Fibroblast of skin of right quadriceps (primary cell): ENCODE measurements at places on chromosomes 7 and 10.
A peak's percentile ranks its signal among the peaks of the same experiment; 100 is the strongest.

DNA sequence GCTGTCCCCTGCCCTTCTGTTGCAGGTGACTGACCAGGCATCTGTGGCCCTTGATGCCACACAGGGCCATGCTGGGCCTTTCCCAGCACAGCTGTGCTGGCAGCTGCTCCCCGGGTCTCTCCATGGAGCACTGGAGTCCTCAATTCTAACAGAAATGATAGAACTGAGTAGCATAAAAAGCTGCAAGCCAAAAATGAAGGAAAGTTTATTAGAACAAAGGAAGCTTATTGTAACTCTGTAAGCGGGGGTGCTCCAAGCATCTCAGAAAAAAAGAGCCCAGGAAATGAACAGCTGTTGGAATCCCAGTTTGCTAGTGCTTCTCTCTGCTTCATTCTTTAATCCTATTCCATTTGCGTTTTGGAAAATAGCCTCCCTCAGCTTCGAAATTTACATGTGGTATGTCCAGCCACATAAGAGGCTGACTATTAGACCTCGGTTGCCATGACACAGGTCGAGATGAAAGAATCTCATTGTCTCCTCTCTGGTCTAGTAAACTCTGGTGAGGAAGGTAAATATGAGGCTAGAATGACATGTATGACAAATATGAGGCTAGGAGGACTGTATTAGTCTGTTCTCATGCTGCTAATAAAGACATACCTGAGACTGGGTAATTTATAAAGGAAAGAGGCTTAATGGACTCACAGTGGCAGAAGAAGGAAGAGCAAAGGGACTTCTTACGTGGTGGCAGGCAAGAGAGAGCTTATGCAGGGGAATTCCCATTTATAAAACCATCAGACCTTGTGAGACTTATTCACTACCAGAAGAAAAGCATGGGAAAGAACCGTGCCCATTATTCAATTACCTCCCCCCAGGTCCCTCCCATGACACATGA lies 23.7 kb downstream of the EPDR1 start:
- no peak for DNase-seq

DNA sequence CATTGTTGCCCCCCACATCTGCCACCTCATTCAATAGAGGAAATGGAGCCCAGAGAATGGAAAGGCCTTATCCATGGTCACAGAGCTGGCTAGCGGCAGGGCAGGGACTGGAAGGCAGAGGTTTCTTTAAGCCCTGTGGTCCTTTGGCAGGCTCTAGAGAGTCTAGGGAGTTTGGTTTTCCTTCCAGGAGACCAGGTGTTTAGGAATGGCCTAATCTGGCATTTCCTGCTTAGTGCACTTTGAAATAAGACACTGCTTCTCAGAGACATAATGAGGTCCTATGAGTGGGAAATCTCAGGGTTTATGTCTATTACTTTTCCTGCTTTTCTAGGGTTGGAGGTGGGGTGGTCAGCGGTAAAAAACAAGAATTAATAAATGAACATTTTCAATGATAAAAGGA lies 6.1 kb downstream of the MARVELD1 start:
- DNase-seq, result no peak

- DNase-seq, result no peak
Observed at GRCh38 chr10:6204063-6204340, 1.3 kb downstream of the PFKFB3 start.

DNA sequence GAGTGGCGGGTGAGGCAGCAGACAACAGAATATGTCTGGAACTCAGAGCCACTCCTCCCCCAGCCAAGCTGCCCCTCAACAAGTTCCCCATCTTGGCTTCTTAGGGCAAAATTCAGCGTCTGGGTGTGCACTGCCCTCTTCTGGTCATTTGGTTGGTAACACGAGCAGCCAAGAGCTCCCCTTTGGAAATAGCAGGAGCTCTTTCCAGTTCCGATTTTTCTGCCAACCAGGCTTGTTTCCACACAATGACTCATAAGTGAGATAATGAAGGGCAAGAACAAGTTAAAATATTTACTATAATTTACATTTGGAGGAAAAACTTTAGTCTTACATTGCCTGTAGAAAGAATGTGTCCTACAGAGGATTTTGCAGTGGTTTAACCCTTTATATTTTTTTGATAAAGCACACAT lies 70.5 kb downstream of the ADCYAP1R1 start:
- peak; percentile 79 for DNase-seq

DNA sequence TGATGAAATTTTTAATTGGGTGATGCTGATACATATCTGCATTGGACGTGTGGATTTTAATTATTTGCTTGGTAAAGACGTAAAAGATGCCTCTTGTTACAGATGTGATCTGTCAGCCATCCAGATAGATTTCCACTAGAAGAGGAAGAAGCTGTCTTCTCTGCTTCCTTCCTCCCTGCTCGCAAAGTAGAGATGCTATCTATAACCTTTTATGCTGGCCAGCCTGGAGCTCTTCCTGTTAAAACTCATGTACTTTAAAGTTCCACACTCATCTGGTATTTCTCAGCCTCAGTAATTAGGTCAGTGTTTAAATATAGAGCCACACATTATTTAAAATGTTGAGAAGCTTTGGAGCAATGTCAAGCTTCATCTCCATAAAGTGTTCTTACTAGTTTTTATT lies 51.2 kb upstream of the TMEM229A start:
- no peak for DNase-seq

DNA sequence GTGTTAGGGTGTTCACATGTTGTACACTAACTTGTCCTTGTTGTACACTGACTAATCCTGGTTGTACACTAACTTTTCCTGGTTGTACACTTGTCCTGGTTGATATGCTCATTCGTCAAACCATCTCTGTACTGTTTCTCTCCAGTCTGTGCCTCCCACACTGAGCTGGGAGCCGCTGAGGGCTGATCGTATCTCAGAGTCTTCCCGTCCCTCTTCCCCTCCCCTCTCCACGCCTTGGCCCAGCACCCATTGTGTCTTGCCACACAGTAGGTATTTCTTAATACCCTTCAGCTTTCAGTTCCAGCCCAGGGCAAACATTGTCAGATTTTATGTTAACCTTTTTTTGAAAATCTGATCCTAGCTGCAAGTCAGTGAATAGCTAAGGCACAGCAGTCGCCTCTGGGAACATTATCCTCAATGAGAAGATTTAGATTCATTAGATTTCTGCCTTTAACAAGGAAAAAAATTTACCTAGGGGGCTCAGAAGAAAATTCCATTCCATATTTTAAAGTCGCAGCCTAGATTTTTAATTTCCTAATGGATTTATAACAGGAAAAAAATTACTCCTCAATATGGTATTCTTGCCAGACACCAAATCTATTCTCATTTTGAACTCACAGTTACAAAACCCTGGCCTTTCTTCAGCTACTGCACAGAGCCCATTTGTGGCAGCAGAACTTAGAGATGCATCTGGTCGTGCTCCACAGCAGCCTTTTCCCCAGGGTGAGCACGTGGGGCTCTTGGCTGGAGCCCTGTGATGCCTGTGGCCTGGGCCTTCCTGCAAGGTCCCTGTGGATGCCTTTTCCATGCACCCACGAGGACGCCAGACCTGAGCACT lies 33.0 kb upstream of the CHST15 start:
- DNase-seq, result no peak

DNA sequence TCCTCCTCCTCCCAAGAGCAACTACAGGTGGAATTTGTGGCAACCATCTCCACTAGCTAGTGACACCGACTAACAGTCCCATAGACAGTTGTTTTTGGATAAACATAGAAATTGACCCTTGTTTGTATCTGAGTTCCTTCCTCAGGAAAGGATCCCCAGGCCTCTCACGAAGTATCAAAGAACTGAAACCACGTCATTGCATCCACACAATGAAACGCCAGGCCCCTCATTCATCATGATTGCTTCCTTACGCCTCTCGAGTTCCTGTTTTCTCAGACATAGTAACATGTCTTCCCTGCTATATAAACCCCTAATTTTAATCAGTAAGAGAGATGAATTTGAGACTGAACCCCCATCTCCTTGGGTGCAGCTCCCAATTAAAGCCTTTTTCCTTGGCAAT lies 18.1 kb downstream of the SLC35G1 start:
- no peak for DNase-seq

DNA sequence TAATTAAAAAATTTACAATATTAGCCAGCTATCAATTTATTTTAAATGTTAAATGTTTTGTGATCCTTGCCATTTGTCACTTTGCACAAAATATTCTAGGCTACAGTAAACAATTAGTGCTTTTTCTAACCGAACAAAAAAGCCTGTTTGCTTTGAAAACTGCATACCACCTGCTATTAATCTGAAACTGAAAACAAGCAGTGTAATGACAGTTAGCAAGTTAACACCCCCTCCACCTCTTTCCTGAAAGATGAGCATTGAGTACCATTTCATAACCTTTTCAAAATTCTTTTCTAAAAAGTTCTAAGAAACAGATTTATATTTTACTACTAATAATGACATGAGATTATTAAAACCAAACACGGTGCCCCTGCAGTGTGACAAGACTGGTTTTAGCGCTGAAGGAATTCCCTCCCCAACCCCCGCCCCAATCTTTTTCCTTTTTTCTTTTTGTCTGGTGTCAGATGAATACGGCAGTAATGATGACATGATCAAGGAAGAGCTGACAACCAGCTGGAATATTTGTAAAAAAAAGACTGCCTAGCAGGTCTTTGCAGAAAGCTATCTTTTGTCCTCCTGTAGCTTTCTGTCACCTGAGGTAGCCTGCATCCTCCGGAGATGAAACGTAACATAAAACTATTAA lies 175.6 kb downstream of the CHCHD3 start:
- no peak for DNase-seq

DNA sequence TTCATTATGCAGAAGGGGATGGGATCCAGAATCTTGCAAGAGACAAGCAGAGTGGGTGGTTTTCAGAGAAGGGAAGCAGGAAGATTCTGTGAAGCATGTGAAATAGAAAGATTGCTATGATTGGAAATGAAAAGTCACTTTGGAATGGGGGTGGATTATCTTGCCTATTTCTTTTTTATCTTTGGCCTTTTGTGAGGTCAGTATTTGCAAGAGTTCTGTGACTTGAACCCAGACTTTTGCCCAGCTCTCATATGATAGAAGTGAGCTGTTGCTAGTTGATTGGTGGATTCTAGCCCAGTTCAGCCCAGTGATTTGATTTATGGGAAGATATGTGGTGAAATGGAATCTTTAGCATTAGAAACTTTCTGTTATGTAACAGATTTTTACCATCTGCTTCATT lies 17.1 kb downstream of the ENTPD7 start:
- DNase-seq, result peak; percentile 91

- no peak for DNase-seq
Observed at GRCh38 chr10:71124921-71125748, 87.2 kb upstream of the UNC5B start.

DNA sequence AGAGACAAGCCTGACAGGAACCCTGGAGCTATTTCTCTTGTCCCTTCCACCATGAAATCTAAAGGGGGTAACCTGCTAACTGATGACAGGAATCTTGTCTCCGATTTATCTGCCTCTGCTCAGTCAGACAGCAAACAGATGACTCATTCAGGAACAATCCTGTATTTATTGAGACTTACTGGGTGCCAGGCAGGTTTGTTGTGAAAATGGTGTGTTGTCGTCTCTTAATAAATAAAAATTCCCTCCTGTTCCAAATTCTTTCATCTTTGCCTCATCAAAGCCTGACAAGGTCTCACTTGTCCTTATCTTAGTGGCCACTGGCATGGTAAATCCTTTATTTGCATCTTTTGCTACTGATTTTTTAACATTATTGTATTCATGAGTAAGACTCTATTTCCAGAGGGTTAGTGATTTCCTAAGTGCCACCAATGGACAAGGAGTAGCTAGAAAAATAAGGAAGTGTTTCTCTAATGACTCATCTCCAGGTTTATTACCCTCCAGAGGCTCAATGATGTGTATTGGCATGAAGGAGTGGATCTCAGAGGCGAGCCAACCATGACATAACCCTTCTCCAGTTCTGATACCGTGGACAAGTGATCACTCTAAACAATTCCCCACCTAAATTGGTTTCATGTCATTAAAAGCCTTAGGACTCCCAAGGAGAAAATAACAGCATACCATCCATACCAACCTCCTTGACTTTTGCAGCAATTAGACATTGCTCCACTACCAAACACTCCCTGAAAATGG lies 724.0 kb downstream of the GRID1 start:
- peak; percentile 87 for DNase-seq

GRCh38 chr7:11212816-11213215 lies 239.1 kb downstream of the PHF14 start:
- DNase-seq, result peak; percentile 12

- no peak for DNase-seq
Observed at GRCh38 chr10:88865281-88865876, 13.7 kb upstream of the ANKRD22 start.
